ENCODE measurements at places on chromosomes 7 and 10. TPM values are rescaled to one million over a fixed set of nuclear protein-coding genes. Genes with fewer than 3 reads are reported as not detected.

GRCh38 chr10:35910234-35910633, 268.1 kb upstream of the FZD8 start:
- no peak for DNase-seq

DNA sequence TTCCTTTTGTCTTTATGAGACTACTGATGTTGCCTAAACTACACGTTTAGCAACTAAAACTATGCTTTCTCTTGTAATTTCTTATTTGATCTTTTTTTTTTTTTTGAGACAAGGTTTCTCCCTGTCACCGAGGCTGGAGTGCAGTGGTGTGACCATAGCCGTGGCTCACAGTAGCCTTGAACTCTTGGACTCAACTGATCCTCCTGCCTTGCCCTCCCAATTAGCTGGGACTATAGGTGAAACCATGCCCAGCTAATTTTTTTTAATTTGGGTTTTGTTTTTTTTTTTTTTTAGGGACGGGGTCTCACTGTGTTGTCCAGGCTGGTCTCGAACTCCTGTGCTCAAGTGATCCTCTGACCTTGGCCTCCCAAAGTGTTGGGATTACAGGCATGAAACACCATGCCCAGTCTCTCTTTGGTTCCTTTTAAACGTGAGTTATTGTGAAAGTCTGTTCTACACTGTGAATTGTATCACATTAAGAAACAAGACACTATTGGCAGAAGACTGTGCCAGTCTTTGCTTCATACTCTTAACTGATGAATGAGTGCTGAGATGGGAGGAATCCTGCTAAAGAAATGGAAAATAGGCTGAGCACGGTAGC, 6.4 kb downstream of the TMEM248 start:
- no peak for DNase-seq

EVX1 gene
- polyA plus RNA-seq: not detected

TBC1D12 gene
- polyA plus RNA-seq: not detected

MTERF1 gene
- polyA plus RNA-seq: 12.8 TPM

CNNM1 gene
- 0.30 TPM for polyA plus RNA-seq

DNA sequence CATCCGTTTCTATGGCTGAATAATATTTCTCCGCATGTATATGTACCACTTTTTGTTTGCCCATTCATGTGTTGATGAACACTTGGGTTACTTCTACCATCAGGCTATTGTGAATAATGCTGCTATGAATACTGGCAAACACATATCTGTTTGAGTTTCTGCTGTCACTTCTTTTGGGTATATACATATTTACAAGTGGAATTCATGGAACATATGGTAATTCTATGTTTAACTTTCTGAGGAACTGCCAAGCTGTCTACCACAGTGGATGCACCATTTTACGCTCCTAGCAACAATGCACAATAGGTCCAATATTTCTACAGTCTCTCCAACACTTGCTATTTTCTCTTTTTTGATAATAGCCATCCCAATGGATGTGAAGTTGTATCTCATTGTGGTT, 5.5 kb upstream of the ZNF488 start:
- no peak for DNase-seq

GRCh38 chr7:67267914-67268313, 271.3 kb downstream of the TYW1 start:
- no peak for DNase-seq

RSPH10B2 gene
- not detected for polyA plus RNA-seq

EN2 gene
- polyA plus RNA-seq: not detected

- DNase-seq: no peak
Measured at GRCh38 chr7:30514177-30514576, 9.5 kb upstream of the GGCT start.

TEX36 gene
- not detected for polyA plus RNA-seq

DNA sequence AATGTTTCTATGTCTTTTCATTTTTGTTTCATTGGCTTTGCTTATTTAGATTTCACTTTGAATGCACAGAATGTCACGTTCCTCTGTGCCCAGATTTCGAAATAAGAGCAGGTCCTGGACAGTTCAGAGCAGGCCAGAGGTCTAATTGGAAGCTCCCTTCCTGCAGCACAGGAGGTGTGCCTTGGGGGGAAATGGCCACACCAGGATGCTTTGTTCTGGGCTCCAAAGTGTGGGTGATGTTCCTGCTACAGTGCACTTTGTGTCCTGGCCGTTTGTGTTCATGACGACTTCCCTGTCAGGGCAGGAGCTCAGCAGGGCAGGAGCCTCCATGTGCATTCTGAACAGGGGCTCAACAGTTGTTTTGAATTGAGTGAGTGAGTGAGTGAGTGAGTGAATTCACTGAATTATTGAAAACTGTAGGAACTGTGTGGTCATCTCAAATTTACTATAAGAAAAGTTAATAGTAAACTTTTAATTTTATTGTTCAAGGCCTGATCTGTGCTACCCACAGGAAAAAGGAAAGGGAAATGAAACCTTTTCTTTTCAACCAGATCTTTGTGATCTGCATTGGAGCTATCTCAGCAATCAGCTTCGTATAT, 109.5 kb upstream of the GJD4 start:
- no peak for DNase-seq

ENTPD7 gene
- 0.47 TPM for polyA plus RNA-seq

DNA sequence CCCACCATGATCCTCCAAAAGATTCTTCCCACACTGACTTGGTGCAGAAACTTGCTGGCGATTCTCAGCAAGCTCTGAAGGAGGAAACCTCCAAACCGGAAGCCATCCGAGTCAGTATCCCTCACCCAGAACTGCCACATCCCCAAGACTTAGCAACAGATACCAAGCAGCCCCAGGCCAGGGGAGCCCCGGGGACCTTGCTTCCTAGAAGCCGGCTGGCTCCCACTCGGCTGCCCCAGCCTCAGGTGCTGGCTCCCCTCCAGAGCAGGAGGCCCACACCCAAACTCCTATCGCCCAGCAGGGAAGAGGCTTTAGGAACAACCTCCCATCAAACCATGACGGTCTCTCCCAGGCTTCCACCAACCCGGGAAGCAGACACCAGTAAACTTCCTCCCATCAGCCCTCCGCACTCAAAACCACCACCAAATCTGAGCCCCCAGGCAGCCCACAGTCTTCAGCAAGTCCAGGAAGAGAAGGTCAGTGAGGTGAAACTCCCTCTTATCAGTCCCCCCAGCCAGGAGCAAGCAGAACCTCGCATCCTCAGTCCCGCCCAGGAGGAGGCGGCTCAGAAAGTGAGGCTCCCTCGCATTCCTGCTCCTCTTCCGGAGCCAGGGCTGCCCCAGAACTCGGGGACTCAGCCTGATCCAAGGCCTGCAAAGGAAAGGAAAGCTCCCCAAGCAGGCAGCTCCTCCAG, 82.3 kb downstream of the LRGUK start:
- no peak for DNase-seq

- no peak for DNase-seq
Measured at GRCh38 chr7:22430457-22430856, 69.5 kb downstream of the STEAP1B start.

GRCh38 chr10:108249940-108250339, 1085.4 kb upstream of the SORCS1 start:
- DNase-seq: no peak

DNA sequence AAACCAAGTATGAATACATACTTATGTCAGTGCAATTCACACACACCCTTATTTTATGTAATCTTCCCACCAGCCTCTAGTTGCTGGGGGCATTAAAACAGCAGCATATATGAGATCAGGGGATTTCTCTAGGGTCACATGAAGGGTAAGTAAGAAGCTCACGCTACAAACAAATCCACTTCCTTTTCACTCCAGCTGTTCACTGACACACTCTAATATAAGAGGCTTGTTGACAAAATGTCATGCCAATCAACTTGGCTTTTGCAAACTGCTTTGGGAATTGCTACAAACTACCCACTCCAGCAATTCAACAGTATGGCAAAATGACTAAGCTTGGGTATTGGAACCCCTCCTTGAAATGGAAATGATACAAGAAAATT, 10.3 kb downstream of the FAM3C start:
- no peak for DNase-seq

SORCS1 gene
- not detected for polyA plus RNA-seq

SMKR1 gene
- 6.3 TPM for polyA plus RNA-seq

DNA sequence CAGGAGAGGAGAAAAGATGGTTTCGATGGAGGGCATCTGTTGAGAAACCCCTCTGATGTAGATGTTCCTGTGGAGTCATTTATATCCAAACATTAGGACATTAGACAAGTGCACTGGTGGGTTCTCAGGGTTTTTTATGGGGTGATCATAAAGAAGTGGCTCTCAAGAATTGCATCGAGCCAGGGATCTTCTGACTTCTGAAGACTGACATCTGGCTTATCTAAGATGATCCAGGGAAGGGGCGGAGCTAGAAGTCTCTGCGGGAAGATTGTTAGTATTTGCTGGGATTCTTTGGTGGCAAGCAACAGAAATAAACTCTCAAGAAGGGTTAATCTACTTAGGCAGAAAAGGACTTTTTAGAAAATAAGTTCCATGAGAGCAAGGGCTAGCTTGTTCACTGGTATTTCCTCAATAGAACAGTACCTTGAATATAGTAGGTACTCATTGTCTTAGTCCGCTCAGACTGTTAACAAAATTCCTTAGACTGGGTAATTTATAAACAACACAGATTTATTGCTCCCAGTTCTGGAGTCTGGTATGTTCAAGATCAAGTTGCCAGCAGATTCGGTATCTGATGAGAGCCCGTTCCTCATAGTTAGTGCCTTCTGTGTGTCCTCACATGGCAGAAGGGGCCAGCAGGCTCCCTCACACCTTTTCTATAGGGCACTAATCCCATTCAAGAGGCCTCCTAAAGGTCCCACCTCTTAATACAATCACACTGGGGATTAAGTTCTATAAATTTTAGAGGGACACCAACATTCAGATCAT, 28.5 kb upstream of the SYPL1 start:
- no peak for DNase-seq

DNA sequence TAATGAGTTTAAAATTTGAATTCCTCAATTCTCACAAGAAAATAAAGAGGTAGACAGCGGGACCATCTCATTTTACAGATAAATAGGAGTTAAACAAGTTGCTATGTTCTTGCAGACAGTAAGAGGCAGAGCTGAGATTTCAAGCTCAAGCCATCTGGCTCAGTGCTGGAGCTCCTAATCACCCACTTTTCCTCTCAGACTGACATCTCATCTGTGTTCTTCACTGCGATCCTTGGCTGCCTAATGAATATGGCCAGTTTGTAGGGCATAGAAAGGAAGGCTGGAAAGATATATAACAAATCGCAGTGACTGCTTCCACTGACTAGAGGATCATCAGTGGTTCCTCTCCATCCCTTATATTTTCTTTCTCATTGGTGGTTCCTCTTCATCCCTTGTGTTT, 151.2 kb downstream of the MPP7 start:
- no peak for DNase-seq

DNA sequence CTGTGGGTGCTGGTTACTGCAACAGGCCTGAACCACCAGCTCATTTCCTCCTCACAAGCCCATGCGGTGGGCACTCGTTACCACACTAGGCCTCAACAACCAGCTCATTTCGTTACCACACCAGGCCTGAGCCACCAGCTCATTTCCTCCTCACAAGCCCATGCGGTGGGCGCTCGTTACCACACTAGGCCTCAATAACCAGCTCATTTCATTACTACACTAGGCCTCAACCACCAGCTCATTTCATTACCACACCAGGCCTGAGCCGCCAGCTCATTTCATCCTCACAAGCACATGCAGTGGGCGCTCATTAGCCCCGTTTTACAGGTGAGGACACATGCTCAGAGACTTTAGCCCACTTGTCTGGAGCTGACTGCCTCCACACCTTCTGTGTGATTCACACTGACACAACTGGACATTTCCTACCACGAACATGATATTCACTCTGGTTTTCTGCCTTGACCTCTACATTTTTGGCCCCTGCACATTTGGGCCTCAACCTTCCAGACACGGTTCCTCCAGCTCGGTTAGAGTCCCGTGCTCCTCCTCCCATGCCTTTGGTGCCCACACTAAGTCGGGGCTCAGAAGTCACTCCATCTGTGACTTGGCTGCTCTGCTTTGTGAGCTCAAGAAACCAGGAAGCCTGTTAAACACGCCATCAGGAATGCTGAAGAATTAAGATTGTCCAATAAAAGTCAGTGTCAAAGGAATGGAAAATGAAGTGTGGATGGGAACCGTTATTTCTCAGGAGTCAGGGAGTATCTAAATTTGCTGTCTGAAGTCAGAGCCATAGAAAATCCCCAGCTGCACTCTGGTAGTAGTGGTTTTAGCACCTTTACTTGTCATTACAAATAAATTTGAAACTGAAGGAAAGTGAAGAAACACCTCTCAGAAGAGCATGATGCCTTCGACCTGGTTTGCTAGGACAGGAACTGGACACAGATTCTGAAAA, 55.8 kb upstream of the LANCL2 start:
- DNase-seq: no peak

GRCh38 chr10:122019414-122019975, 30.5 kb downstream of the TACC2 start:
- DNase-seq: no peak

- no peak for DNase-seq
Measured at GRCh38 chr10:132466520-132467463, 69.8 kb downstream of the PWWP2B start.

OPTN gene
- 45.9 TPM for polyA plus RNA-seq

DNA sequence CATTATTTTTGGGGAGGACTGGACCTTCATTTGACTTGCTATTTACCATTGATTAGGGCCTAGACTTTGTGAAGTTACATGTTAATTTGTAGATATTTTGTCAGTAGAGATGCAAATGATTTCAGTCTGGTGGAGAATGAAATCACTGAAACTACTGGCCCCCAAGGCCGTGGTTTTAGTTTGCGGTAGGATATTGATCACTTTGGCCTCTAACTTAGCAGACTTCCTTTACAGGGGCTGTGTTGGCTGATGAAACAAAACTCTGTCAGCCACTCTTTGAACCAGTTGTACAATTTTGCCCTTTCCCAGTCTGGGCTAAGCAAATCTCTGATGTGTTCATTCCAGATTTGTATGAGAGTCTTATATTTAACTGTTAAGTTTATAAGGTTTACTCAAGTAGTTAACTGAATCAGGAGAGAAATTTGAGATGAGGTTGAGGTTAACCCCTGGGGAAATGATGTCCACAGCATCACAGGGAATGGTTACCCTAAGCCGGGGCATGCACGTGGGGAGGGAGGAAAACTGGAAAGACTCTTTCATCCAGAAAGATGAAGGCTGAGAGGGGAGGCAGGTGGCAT, 105.7 kb upstream of the INSIG1 start:
- no peak for DNase-seq

WNT2 gene
- polyA plus RNA-seq: not detected

DNA sequence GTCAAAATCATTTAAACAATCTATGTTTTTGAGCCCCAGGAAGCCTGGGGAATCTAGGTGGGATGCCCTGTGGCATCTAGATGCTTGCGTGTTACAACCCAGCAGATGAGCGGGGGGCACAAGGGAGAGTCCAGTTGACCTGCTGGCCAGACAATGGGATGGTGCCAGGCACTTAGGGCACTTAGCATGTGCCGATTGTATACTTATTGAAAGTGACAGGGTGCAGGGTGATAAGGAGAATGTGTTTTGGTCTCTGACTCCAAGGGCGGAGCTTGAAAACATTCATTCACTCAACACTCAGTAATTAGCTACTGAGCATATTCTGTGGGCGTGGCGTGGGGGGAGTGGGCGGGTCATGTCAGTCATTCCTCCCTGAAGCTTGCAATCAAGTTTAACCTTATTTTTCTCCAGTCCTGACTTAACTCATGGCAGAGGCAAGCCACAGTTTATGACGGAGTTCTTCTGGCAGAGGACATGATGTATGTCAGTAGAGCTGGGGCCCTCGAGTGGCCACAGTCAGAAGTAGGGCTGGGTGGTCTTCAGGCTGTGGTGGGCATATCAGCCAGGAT, 115.1 kb downstream of the PRKCQ start:
- no peak for DNase-seq

GRCh38 chr7:21028186-21028585, 241.5 kb upstream of the SP8 start:
- DNase-seq: no peak
